ENCODE measurements at places on chromosomes 2 and 18.
A peak's percentile ranks its signal among the peaks of the same experiment; 100 is the strongest.

DNA sequence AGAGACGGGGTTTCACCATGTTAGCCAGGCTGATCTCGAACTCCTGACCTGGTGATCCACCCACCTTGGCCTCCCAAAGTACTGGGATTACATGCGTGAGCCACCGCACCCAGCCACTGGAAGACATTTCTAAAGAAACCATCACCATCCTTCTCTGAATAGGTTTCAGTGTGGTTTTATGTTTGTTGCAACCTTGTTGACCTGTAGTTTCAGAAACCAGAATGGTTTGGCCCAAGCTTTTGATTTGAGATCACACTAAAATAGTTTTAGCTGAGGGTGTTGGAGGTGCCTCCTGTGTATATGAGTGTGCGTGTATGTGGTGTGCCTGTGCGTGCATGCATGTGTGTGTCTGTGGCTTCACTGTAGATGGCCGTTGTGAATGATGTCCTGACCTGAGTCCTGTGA, 26.2 kb downstream of the INPP4A start:
- no peak for DNase-seq

DNA sequence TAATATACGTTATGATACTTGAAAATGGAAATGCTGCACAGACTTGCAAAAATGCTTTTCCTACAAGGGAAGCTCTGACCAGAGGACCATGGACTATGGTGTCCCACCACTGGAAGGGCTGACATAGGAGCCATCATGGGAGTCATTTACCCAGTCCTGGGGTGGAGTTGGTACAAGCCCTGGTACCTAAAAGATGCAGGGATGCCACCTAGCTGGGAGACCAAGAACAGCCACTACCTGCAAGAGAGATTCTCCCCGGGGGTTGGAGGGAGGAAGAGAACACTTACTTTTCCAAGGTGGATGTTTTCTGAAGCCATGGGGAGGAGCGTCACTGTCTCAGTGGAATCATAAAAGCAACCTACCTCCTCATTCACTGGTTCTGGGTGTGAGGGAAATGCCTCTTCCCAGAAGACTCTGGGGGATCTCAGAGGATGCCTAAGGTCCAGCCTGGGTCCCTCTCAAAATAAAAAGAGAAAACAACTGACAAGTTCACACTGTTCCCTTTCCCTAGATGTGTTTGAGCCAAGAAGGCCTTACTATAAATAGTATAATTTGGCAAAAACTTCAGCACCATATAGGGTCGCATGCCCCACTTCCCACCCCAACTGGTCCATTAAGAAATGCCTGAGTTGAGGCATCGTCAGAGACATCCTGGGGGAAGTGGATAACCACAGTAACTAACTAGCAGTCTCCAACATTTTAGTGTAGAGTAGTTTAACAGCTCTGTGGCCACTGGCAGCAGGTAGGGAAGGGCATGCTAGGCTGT, 39.9 kb downstream of the REEP1 start:
- DNase-seq: no peak

DNA sequence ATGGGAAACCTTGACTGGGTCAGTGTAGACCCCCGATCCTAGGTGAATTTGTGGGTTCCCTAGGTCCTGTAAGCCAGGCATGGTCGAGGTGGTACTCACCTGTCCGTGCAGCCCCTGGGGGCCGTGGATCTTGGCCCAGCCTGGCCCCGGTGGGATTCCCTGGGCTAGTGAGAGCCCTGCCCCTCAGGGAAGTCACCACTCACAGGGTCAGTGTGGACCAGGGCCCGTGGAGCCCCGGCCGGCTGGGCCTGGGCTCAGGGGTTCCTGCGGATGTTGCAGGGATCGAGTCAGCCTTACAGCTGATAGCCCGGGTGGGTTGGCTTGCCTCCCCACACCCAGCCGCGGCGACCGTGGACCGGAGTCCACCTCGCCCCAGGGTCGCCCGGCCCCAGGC, 528 bp downstream of the ATG9A start:
- DNase-seq: no peak

DNA sequence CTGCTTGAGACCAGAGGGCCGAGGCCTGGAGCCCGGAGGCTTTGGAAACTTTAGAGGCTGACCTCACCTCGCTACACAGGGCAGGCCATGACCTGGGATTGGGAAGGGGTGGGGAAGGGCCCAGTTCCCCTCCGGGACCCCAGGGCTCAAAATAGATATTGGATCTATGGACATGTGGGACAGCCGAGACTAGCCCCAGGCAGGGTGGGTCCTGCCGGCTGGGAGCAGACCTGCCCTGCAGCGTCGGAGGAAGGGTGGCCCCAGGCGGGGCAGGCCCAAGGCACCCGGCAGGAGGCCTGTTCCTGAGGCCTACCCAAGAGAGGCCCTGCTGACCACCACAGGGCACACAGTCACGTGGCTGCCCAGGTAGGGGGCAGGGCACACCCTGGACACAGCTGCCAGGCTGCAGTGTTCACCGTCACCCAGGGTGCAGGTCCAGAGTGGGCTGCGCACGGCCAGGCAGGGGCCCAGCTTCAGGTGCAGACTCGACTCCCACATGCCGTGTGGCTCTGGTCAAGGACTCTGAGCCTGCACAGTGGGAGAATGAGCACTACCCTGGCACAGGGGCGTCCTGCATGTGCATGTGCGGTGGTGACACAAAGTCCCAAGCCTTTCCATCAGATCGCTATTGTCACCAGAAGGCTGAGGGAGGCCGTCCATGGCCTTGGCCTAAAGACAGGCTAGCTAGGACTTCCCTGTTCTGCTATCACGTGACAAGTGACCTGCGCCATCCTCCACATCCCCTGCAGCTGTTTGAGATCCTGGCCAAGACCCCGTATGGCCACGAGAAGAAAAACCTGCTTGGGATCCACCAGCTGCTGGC, 13.2 kb downstream of the ANO7 start:
- DNase-seq: no peak

GRCh38 chr2:150211164-150211631, 276.3 kb downstream of the RND3 start:
- peak; percentile 60 for DNase-seq

GRCh38 chr2:46848447-46848846, 67.2 kb downstream of the MCFD2 start:
- no peak for DNase-seq

DNA sequence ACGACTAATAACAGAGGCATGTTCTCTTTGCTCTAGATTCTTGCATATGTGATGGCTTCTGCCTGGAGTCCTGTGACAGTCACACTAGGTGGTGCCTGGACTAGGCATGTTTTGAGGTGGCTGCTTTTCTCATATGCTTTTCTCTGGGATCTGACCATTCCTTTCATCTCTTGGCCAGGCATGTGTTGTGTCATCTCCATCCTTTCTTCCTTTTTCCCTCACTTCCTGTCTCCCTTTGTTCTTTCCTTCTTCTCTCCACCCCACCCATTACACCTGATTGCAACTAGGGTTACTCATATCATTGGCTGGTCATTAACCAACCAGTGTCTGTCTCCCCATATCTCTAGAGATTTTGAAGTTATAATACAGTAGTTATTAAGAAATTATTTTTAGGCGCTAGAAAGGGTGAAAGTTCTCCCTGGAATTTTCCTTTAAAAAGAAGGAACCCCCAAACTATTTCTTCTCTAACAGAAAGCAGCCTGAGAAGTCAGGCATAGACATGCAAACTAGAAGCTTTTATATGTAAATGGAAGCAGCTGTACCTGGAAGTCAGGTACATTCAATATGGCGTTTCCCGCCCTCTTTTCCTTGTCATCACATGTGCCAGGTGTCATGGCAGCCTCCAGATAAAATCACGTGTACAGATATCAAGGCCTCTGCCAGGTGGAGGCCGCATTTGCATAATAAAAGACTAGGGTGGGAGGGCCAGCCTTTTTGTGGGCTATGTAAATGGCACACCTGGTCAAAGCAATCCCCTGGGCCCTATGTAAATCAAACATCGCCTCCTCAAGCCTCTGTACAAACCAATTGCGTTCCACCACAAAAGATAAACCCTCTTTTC, 220.4 kb upstream of the MEX3C start:
- no peak for DNase-seq

GRCh38 chr2:105712166-105712915, 32.4 kb upstream of the NCK2 start:
- DNase-seq: no peak

DNA sequence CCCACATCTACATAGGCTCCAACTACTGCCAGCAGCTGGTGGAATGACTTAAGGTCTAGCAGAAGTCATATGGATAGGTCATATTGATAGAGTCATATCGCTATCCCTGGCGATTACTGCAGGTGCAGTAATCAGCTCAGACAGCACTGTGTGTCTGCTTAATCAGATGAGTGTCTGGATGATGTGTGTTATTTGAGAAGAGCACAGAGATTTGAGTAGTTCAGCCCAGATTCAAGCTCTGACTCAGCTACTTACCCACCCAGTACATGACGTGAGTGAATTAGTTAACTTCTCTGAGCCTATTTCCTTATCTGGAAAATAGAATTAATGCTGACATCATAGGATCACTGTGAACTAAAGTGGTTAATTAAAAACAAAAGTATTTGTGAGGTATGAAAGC, 78.9 kb downstream of the EHD3 start:
- DNase-seq: no peak

DNA sequence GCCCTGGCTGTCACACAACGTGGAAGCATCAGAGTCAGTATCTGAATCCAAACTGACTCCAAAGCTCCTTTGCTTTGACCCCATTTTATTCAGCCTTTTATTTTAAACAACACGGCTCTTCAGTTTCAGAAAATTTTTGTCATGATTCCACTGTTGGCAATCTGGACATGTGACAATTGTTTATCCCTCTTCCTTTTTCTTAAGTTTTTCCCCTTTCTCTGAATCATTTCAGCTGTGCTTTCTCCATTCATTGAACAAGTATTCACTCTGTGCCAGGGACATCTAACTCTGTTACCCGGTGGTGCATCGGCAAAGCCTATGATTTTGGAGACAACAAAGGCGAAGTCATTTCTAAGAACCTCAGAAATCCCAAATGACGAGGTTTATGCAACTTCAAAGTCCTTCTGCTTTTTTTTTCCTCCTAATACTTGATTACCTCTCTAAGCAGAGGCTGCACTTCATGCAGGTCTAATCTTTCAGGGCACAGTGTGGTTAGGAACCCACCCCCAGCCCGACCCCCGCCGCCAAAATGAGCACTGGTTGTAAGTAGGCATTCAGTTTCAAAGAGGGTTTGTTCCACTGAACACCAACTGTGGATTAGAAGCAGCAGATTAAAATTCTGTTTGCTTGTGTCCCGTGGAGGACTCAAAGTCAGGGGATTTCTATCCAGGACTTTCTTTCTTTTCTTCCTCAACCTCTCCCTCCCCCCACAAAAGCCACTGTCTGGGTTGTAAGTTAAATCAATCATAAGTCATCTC, 18.6 kb downstream of the ST6GAL2 start:
- no peak for DNase-seq

DNA sequence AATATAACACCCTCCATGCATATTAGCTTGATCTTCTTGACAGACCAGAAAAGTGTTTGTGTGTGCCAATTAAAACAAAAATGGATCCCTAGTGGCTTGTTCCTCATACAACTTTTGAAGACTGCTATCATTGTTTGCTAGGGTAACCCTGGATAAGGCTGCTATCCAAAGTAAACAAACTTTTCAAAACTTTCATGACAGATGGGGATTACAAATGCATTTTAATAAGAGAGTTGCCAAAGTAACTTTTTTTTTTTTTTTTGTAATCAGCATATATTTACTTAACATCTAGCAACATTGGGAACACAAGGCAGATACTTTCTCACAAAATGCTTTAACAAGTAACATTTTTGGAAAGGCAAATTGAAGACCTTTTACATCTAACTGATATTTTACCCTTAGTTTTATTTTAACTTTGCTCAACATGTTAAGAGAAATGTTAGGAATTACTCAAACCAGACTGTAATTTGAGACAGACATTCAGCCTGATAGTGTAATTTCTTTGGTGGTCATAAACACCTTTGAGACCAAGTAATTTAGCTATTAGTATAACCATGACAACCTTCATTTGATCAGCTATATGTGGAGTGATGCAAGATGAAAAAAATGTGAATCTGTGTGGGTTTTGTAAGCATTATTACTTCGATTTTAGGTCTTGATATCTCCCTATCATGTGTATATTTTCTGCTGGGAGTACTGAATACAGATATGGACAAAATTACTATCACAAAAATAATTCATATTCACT, 300.9 kb downstream of the ARHGAP15 start:
- DNase-seq: no peak

GRCh38 chr2:237192881-237193280, 107.2 kb downstream of the COPS8 start:
- DNase-seq: no peak

GRCh38 chr2:206792645-206793044, 27.2 kb downstream of the FASTKD2 start:
- no peak for DNase-seq

- DNase-seq: peak; percentile 52
These were observed 36.5 kb downstream of the MRPL44 start for GRCh38 chr2:223993634-223994232.

DNA sequence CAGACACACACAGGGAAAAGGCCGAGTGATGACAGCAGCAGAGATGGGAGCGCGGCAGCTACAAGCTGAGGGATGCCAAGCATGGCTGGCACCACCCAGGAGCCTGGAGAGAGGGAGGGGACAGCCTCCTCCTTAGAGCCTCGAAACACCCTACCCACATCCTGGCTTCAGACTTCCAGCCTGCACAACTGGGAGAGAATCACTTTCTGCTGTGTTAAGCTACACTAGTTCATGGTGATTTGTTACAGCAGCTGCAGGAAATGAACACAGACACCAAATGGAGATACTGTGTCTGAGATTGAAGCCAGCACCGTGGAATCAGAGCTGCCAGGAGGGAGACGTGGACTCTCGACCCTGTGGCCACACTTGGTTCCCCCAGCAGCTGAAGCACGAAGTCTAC, 27.5 kb upstream of the FOSL2 start:
- no peak for DNase-seq

DNA sequence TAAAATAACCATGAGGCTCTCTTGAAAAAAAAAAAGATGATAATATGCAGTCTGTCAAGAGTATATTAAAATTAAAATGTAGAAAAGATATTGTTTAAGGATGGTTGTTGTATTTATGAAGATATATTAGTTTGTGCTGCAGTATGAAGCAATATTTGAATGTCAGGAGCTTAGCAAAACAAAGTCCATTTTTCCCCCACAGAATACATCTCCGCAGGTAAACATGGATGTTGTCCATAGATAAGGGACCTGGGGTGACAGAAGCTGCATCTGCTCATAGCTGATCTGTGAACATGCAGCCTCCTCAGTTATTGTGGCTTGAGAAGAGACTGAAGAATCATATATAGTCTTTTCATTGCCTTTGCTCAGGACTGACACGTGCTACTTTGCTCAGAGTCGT, 366.1 kb upstream of the MMADHC start:
- DNase-seq: no peak

- DNase-seq: no peak
These were observed 4.2 kb downstream of the ECEL1 start for GRCh38 chr2:232483311-232483922.

DNA sequence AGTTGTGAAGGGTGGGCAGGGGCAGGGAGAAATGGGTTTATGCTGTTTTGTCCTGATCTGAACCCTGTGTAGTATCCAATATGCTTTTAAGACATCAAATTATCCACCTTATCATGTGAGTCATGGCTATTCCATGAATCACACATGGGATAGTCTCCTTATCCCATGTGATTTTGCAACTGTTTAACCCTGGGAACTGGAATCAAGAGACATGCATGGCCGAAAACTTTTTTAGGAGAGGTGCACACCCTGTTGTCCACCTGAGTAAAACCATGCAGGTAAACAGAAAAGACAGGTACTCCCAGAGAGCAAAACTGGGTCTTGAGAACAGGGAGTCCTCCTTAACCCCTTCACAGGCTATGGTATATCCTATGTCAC, 490.6 kb upstream of the HS6ST1 start:
- no peak for DNase-seq

- no peak for DNase-seq
These were observed 207.1 kb downstream of the NDUFA10 start for GRCh38 chr2:239818086-239818485.

- DNase-seq: no peak
These were observed 320.7 kb downstream of the MTX2 start for GRCh38 chr2:176589825-176590440.
